Stomach (tissue), 19 donors: ENCODE measurements at places on chromosomes 6 and 20.

GRCh38 chr20:48706116-48706656, 121.6 kb downstream of the PREX1 start:
- DNase-seq = no peak

DNA sequence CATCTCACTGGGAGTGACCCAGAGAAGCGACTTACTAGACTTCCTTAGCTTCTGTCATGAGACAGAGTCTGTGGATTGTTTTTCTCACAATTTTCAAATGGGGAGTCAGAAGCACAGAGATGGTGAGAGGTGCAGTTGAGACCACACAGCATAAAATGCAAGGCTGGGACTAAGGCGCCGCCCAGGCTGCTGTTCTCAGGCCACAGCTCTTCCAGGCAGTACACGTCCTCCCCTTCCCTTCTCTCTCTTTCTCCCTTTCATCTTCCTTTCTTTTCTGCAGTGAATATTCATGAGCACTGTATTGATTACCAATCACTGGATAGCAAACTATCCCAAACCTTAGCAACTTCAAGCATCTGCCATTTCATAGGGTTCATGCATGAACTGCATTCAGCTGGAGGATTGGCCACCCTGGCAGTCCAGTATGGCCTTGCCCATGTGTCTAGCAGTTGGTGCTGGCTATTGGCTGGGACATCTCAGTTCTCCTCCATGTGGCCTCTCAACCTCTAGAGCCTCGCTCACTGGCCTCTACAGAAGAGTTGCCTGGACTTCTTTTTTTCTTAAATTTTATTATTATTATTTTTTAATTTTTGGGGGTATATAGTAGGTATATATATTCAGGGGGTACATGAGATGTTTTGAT, 11.4 kb downstream of the BCAS4 start:
- DNase-seq = no peak

DNA sequence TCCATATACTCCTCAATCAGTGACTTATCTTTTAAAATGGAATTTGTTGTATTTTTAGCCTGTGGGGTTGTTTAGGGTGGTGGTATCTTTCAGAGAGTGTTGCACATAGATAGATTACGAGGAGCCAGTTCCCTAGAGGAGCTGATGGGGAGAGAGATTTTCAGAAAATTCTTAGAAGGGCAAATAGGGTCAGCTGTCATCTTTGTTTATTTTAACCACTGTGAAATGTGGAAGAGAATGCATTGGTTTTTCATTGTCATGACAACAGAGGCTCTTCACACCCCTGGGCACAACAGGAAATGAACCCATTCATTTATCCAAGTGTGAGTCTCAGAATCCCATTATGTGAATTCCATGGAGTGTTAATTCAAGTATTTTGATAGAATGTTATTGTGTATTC, 188.4 kb downstream of the JARID2 start:
- no peak for DNase-seq

- no peak for DNase-seq
Observed at GRCh38 chr20:47540443-47541354, 39.0 kb downstream of the NCOA3 start.

GRCh38 chr6:157887892-157888291, 64.8 kb downstream of the SNX9 start:
- no peak for DNase-seq

GRCh38 chr20:3330046-3330741, 77.3 kb downstream of the DNAAF9 start:
- no peak for DNase-seq

GRCh38 chr6:62042429-62042828, 243.6 kb downstream of the KHDRBS2 start:
- DNase-seq = no peak
